ENCODE measurements at places on chromosomes 4 and X. TPM values are rescaled to one million over a fixed set of nuclear protein-coding genes. Genes with fewer than 3 reads are reported as not detected.

GRCh38 chr4:144685911-144686310 lies 40.0 kb downstream of the HHIP start:
- DNase-seq: no peak

The PPP2R2C gene
- total RNA-seq: not detected

The IBSP gene
- total RNA-seq: not detected

GRCh38 chr4:152339576-152339975 lies 196.3 kb downstream of the FBXW7 start:
- DNase-seq: no peak

DNA sequence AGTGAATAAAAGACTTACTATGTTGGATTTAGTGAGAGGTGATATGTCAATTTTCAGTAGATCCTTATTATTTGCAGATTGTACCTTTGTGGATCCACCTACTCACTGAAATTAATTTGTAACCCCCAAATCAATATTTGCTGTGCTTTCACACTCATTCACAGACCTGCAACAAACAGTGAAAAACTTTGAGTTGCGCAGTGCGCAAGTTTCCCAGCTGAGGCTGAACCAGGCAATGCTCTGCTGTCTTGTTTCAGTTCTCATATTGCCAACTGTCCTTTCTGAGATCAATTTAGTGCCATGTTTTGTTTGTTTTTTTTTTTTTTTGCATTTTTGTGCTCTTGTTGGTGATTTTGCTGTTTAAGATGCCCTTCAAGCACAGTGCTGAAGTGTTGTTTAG lies 40.8 kb upstream of the LEF1 start:
- DNase-seq: no peak

DNA sequence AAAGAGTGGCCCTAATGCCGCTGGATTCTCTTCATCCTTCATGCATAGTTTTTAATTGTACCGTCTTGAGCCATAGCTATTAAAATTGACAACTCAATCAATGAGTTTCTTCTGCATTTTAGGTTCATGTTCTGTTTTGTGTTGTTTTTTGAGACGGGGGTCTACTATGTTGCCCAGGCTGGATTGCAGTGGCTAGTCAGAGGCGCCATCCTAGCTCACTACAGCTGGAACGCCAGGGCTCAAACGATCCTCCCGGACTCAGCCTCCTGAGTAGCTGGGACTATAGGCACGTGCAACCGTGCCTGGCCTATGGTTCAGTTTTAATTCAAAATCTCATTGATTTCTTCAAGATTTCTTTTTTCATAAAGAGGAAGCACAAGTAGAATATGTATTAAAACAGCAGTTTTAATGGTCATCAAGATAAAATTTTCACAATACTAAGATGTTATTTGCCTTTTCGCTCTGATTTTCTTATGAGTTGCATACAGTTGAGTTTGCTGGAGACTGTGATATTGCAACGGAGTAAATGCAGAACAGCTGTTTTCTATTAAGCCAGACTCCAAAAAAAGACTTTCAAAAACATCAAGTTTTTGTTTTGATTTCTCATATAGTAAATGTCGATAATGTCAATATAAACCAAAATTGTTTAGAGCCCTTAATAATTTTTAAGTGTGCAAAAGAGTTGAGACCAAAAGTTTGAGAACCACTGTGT lies 1.1 kb upstream of the STX18 start:
- DNase-seq: no peak

The DMRTC1B gene
- total RNA-seq: not detected

The DUX4 gene
- not detected for total RNA-seq

DNA sequence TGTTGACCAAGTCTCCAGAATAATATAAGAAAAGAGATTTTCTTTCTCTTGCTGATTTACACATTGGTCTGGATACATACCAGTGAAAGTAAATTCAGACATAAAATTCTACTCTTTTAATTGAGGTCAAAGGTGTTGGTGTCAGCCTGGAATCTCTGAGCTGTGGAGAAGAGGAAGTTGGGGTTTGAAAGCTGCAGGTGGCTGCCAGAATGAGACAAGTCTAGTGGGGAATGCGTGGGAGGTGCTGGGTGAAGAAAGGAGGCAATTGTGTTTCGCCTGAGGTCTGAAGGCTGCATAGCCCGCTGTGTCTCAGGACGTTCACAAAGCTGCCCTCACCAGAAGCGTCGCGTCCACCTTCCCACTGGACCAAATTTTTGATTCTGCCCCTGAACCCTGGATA lies 31.2 kb downstream of the PHEX start:
- no peak for DNase-seq

- peak; percentile 56 for DNase-seq
Observed at GRCh38 chrX:115233497-115234455, at the start of gene LRCH2. Gene LRCH2 (minus strand): TSS chrX:115234096. CDS start chrX:115234041, 55 bp downstream.

DNA sequence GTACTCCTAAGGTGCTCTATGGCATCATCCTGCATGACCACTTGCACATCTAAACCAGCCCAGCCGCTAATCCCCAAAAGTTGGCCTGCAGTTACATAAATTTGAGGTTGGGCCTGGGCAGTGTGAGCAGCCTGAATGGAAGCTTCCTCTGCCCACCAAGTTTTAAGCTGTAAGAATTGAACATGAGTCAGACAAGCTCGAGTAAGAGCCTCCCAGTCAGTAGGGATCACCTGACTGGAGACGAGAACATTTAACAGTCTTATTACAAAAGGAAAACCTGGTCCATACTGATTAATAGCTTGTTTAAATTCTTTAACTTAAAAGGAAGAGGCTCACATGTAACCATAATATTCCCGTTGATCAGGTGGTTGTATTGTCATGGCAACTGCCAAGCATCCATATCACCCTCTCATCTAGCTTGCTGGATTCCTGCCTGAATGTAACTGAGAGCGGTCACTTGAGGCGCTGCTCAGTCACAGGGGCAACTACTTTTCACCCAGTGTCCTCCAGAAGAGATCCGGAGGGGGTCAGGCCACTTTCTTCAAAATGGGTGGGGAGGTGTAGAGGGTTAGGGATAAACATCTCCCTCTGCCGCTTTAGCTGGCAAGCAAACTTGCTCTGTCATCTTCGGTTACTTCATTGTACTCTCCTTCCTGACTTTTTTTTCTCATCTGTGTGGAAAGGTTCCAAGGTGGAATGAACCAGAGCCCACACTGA lies 56.6 kb upstream of the WDR1 start:
- peak; percentile 94 for DNase-seq

- DNase-seq: no peak
Observed at GRCh38 chr4:71065991-71066510, 72.6 kb downstream of the DCK start.

- no peak for DNase-seq
Observed at GRCh38 chrX:30733852-30734660, 80.8 kb downstream of the GK start.

GRCh38 chr4:8732092-8732491 lies 139.5 kb downstream of the CPZ start:
- no peak for DNase-seq

DNA sequence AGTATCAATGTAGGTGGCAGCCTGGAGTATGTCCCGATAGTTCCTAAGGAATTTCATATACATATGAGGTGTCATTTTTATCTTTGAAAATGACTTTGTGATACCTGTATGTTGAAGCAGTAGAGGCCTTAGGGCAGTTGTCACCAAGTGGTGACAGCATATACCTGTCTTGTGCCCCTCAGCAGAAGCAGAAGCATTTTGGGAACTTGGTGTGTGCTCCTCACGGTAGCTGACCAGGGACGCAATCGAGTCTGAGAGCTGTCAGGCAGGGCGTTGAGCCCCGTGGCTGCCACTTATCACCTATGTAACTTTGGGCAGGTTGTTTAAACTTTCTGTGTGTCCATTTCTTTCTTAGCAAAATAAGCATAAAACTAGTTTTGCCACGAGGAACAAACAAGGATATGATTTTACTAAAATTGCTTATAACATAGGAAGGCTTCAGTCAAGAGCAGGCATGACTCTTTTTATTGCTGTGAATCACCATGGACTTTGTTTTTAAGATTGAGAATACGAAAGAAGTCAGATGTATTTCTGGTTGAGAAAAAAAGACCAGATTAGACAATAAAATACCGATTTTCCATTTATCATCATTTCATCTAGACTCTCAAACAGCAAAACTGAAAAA lies 161.5 kb downstream of the CPE start:
- no peak for DNase-seq

DNA sequence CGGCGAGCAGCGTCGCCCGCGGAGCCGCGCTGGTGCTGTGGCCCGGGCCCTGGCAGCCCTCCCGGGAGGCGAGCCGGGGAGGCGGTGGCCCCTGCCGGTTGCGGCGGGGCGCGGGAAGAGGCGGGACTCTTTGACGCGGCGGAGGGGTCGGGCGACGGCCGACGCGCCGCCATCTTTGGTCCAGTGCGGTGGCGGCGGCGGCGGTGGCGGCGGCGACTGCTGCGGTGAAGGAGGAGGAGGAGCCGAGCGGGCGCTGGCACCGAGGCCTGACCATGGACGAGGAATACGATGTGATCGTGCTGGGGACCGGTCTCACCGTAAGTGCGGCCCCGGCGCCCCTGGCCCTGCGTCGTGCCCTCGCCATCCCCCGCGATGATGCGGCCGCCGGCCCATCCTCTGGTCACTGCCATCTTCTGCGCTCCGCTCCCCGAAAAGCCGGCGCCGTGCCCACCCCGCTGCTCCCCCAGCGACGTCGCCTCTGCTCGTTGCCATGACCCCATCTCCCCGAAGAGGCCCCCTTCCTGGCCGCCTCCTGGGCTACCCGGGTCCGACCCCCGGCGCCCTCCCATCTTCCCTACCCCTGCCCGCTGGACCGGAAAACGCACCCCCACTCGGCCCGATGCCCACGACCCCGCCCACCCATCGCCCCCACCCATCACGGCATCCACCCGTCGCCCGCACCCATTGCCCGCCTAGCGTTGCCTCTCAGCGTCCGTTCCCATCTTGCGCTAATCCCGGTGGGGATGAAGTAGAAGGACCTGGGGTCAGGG lies at the start of gene GDI1:
GDI1 (plus strand) TSS at position 172 of the 770 bp plus-strand sequence; CDS start at position 273, 101 bp downstream.
- peak; percentile 54 for DNase-seq

DNA sequence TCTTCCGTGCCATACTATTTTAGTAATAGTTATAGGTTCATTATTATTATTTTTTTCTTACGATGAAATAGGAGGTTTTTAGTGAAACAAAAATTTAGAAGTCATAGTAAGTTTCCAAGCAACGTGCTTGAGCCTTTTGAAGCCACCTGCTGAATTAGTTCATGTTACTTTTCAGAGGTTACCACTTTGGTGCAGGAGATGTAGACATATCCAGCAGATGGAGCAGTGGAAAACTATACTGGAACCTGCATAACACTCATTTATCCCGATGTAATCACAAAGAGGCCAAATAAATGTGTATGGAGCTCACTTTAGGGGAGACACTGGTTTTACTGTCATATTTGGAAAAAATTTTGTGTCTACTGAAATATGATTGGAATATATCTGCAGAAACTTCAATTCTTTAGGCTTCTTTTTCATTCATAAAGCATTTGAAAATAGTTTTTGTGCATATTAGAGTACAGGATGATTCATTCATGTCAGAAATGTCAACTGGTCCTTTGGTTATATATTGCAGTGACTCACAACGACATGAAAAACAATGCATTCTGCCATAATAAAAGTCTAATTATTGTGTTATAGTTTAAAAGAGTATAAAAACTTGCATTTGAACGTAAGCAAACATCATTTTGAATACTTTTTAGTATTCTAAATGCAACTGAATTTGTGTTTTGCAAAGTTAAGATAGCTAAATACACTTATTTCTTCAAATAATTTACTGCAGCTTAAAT lies 2182.9 kb upstream of the TENM3 start:
- DNase-seq: peak; percentile 2

DNA sequence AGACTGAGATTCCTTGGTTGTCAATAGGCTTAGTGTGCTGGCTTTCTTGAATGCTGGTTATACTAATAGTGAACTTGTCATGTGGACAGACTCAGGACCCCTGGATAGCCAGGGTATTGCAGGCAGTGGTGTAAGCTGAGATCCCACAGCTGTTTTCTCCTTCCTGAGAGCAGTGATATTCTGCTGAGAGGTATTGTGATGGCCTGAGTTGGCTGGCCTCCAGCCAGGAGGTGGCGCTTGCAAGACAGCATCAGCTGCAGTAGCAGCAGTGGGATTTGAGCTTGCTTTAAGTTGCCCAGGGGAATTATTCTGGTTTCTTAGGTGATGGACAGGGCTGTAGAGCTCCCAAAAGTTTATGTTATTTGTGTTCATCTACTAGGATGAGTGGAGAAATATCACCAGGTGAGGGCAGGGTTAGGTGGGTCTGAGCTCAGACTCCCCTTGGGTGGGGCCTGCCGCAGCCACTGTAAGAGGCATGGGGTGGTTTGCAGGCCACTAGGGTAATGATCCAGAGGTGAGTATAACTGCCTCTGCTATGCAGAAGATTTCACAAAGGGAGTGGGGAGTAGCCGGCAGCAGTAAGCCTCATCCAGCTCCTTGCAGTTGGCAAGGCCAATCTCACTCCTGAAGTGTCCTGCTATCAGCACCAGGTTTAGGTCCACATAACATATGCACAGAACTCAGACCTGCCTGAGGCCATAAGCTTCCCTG lies 66.2 kb downstream of the IL15 start:
- DNase-seq: peak; percentile 19

- DNase-seq: no peak
Observed at GRCh38 chr4:27271555-27271954, 410.9 kb downstream of the STIM2 start.

GRCh38 chrX:133923113-133923512 lies 62.3 kb downstream of the GPC3 start:
- DNase-seq: peak; percentile 34

All from M059J (cell line).